ENCODE measurements at places on chromosomes 6 and 20. TPM values are rescaled to one million over a fixed set of nuclear protein-coding genes. Genes with fewer than 3 reads are reported as not detected.
A peak's percentile ranks its signal among the peaks of the same experiment; 100 is the strongest.

- DNase-seq: peak; percentile 46
These were observed 622 bp downstream of the MAFB start for GRCh38 chr20:40688129-40689099.

GRCh38 chr6:2140438-2141128, 104.8 kb downstream of the GMDS start:
- no peak for DNase-seq

DNA sequence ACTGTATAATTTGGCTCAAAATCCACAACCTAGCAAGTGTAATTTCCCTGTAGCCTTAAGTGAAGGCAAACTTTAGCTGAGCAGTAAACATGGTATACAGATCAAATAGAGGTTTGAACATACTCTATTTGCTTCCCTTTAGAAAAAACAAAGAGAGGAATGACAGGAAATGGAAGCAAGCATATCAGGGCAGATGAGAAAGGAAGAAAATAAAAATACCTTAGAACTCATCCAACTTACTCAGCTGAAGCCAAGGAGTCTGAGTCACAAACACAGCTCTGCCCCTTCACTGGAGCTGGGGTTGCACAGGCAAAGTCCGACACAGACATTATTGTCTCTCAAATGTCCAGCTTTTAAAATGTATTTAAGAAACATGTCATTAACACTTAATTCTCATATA, 379.9 kb upstream of the IRAK1BP1 start:
- no peak for DNase-seq

DNA sequence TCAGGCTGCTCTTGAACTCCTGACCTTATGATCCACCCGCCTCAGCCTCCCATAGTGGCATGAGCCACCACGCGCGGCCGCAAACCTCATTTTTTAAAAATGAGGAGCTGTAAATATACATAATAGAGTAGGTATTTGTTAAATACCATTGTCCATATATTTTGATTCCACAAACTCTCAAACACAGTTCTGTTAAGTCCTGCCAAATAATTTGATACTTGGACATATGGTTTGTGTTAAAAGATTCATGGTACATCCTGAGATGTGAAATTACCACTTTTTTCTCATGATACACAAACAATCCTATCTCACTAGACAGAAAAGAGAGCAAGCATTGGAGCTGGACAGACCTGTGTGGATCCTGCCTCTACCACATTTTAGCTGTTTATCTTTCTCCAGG, 334.1 kb upstream of the KCNQ5 start:
- no peak for DNase-seq

DNA sequence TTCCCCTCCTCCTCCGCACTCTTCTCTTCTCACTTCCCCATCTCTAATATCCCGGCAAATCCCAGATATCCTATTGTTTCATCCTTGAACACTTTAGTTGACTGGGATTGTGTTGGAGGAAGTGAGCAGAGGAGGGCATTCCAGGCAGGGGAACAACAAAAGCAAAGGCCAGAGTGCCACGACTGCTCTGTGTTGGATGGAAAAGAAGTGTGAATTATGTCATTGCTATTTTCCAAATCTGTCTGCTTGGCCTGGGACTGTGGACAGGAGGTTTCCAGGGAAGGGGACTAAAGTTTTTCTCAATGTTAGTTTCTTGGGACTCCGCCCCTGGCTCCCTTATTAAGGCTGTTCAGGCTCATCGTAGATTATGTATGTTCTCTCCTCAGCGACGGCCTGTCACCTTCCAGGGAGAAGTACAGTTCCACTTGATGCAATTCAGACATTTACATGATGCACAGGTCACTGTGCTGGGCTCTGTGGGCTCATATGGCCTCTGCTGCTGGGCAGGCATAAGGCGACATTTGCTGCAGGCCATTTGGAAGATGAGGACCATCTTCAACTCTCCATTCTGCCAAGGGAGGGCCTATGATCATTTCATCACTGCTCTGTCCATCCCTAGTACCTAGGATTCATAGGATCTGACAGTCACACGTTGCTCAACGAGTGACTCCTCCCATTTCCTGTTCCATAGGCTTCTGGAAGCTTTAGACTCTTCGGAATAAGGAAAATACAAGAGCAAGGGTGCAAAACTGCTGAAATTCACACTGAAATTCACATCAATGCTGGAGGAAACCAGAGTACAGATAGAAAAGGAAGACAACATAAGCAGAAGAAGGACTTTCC, 99.1 kb upstream of the KCNK16 start:
- no peak for DNase-seq

DNA sequence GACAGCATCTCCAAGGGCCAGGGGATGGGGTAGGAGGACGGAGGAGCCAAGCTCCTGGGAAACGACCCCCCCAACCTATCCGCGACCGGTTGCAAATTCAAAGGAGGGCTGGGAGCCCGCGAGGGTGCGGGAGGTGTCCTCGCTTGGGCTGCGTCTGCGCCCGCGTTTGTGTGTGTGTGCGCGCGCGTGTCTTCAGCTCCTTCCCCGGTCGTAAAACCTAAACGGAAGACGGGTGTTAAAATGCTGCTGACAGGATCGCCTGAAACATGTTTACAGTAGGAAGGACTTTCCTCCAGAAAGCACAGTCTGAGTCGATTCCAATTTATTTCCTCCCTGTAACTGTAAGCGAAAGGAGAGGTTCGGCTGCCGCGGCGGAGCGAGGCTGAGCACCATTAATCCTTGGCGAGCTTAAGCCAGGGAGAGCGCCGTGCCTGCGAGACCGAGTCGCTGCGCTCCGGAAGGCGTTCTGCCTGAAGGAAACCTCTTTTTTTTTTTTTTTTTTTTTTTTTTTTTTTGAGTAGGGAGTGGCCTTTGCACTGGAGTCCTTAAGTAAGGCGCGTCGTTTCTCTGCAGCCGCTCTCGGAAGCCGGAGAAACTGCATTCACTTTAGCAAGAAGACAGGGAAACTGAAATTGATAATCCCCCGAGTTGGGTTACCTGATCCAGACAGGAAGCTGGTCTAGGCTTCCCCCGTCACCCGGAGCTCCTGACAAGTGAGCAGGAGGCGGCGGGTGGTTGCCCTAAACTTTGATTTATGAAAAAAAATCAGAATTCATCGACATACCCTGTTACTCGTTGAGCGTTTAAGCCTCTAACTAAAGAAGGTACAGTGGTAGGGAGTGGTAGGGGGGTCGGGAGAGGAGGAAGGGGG, 4.8 kb upstream of the SOX4 start:
- DNase-seq: peak; percentile 88

- DNase-seq: no peak
These were observed 452.8 kb upstream of the FLRT3 start for GRCh38 chr20:14790190-14790589.

DNA sequence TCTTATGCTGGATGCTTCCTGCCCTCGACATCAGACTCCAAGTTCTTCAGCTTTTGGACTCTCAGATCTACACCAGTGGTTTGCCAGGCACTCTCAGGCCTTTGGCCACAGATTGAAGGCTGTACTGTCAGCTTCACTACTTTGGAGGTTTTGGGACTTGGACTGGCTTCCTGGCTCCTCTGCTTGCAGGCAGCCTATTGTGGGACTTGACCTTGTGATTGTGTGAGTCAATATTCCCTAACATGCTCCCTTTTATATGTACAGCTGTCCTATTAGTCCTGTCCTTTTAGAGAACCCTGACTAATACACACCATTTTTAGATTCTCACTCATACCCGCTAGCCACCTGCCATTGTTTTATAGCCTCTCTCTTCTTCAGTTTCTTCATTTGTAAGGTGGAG, 382.1 kb upstream of the TSHZ2 start:
- DNase-seq: no peak

GRCh38 chr20:38890497-38890818, 35.8 kb upstream of the FAM83D start:
- DNase-seq: no peak

- no peak for DNase-seq
These were observed 969.2 kb upstream of the SLC35B3 start for GRCh38 chr6:9404351-9405146.

DNA sequence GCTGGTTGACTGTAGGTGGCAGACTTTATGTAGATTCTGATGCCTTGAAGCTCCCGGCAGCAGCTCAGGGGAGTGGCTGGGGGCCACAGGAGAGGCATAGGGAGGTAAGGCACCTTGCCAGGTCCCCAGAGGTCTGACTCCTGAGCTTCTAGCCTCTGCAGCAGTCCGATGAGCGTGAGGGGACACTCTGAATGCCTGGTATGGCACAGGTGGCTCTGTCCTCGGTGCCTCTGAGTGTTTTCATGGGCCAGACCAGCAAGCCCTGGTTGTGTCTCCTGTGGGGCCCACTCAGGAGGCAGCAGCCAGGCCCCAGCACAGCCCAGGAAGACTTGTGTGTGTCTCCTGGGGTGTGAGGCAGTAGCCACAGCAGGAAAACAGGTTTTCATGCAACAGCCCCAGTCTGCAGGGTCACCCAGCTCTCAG, 39.7 kb upstream of the IRF4 start:
- DNase-seq: no peak

- no peak for DNase-seq
These were observed 149.9 kb upstream of the UST start for GRCh38 chr6:148596891-148597455.

DNA sequence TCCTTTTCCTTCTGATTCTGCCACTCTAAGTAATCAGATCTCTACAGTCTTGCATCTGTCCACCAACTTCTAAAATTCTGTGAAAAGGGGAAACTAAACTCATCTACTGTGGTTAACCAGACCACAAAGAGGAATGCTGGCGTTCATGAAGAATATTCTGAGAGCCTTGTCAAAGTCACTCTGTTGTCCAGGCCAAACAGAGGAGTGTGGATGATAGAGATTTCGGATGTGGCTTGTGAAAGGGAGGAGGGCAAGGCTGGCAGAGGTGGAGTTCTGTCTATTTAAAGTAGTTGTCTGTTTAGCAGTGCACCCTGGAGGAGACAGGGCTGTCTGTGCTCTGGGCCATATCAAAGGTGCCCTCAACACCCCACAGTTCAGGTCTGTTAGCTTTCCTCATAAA, 33.9 kb downstream of the CCN2 start:
- DNase-seq: no peak

DNA sequence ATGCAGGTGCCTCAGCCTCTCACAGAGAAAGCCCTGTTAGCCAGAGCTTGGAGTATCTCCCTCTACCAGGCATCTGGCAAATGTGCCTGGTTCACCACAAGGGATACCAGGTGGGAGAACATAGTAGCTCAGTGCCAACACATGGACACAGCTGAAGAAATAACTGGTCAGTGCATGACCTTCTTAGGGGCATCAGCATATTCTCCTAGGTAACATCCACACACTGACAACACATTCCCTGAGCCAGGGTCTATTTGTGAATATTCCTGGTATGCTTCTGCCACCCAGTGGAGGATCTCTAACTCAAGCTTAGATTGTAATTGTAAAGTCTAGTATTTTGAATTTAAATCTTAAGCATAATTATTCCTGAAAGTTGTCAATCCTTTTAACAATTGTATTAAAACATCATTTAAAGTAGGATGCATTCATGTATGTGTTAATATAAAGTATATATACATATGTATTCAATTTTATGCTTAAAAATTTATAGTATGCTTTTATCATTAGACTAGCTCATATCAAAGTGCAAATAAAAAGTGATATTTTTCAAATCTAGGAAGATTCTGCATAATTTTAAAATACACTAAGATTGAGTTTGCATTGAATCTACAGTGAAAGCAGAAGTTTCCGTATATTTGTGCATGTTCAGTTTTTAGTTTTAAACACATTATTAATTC, 45.3 kb upstream of the COL21A1 start:
- DNase-seq: peak; percentile 64

- DNase-seq: no peak
These were observed 506.6 kb downstream of the RNF144B start for GRCh38 chr6:18893540-18894269.

GRCh38 chr6:142378138-142378875, 76.5 kb downstream of the ADGRG6 start:
- DNase-seq: peak; percentile 38

GRCh38 chr20:20276811-20277530, 90.9 kb upstream of the INSM1 start:
- DNase-seq: no peak

DNA sequence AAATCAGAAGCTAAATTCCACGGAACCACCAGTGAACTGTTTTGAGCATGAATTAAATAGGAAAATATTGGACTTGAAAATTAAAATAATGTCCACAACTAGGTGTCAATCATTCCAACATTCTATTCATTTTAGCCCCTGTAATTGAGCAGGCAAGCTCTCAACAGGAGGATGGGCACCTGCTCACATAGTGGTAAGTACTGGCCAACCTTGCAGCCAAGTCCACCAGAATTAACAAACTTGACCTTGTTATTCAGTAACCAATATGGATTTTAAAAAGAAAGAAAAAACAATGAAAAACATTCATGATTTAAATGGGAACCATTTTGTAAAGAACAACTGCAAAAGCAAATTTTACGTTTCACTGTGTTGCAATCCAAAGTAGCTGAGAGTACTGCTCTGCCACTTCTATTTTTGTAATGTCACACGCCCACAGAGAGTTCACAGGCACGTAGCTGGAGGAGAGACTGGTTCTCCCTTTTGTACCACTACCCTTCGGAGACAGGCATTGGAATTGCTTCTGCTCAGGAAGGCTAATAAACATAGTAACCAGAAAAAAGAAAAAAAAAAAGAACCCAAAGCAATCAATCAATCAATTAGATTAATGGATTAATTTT, 75.2 kb upstream of the F13A1 start:
- no peak for DNase-seq

DNA sequence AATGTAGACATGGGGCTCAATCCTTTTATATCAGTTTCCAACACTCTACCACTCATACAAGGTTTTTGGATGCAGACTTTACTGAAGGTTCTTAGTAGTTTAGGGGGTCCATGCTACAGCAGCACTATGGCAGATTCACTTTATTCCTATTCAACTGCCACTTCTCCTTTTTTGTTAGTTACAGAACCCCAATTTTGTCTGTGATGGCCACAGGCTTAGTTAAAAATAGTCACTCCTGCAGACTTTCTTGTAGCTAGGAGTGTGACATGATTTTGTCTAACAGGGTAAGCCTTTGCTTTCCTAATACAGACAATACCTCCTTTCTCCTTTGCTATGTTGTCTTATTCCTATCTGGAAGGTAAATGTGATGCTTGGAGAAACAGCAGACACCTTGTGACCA, 90.0 kb upstream of the SLC24A3 start:
- no peak for DNase-seq

- DNase-seq: no peak
These were observed 384.2 kb downstream of the PRKN start for GRCh38 chr6:162343198-162343935.

GRCh38 chr6:16055852-16056251, 73.0 kb upstream of the MYLIP start:
- no peak for DNase-seq

- no peak for DNase-seq
These were observed at the start of gene NRSN2 for GRCh38 chr20:346640-347316. Gene NRSN2 (plus strand): TSS chr20:347111. CDS start chr20:349644, 2,533 bp downstream.

DNA sequence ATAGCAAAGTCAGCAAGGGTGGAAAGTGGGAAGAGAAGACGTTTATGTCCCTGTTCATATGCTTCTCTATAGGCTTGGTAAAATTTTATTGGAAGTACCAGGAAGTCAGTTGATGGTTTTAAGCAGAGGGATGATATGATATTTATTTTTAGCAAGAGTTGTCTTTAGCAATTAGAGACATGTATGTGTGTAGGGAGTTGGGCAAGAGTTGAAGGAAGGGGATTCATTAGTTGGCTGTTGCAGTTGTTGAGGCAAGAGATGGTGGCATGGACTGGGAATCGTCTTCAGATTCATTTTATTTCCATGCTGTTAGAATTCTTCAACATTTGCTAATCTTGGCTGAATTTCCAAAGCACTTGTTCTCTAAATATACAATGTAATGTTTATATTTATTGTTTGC, 85.6 kb downstream of the QKI start:
- no peak for DNase-seq

Gene IL17F
- polyA plus RNA-seq: 0.40 TPM

Gene SS18L1
- 26.1 TPM for polyA plus RNA-seq

Gene TDP2
- 68.8 TPM for polyA plus RNA-seq

Gene RNF182
- 2.8 TPM for polyA plus RNA-seq

All from left kidney (tissue), 8 donors.